Hepatocyte (in vitro differentiated cells): ENCODE measurements at places on chromosomes 13 and 19. TPM values are rescaled to one million over a fixed set of nuclear protein-coding genes. Genes with fewer than 3 reads are reported as not detected.

ZNF606 gene
- 18.0 and 19.7 TPM in 2 replicates for total RNA-seq

C19orf85 gene
- total RNA-seq: not detected in 2 replicates

GRCh38 chr19:3710265-3710812 is 2.2 kb downstream of the TJP3 start:
- peak; percentile 90 for DNase-seq

- no peak for DNase-seq
These were observed 256.5 kb downstream of the UQCRFS1 start for GRCh38 chr19:28956421-28956820.

GRCh38 chr13:33218426-33218825 is 67.1 kb downstream of the STARD13 start:
- DNase-seq: no peak

GRCh38 chr19:16076154-16076957 is at the start of gene TPM4:
TPM4 (plus strand) TSS chr19:16076495; CDS start chr19:16076566, 71 bp downstream.
- peak; percentile 96 for DNase-seq

GRCh38 chr19:32669310-32669709 is 5.7 kb downstream of the ANKRD27 start:
- DNase-seq: no peak

- DNase-seq: no peak
These were observed 350.5 kb downstream of the DACH1 start for GRCh38 chr13:71516521-71516920.

DNA sequence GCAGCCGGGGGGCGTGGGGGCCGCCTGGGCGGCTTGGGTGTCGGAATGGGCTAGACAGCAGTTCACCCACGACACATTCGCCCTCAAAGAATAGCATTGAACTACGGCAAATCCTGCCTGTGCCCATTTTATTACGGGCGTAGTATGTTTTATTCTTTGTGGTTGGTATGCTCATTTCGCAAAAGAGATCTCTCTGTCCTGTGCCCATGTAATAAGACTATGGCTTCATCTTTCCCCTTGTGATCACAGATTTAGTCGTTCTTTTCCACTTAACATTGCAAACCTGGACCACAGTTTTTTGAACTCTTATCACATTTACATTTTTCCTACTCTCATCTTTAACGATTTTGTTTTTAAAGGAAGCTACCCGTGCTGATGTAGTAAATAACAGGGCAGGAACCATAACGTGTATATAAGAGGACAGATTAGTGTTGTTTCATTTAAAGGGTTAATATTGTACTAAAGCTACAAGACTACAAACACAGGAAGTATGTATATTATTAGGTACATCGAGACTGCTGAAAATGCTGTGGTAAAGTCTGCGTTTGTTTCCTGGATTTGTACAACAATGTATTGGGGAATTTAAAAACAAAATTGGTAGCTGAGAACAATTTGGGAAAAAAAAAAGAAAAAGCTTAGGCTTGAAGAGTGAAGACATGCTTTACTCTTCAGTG is 3.2 kb upstream of the MYCBP2 start:
- DNase-seq: no peak
